ENCODE measurements at places on chromosomes 7 and 10.
A peak's percentile ranks its signal among the peaks of the same experiment; 100 is the strongest.

GRCh38 chr7:100545360-100546128 is 6.5 kb downstream of the AGFG2 start:
- H3K36me3 ChIP-seq, result peaks cover 20% of the 10 kb centered on the region
- peak overlapping the region; percentile 98 for H3K27ac ChIP-seq
- H3K4me1 ChIP-seq, result peaks cover 53% of the 10 kb centered on the region
- no peak for DNase-seq

GRCh38 chr7:116780521-116780920 is 81.9 kb upstream of the CAPZA2 start:
- H3K36me3 ChIP-seq, result no peaks in the 10 kb centered on the region
- no peak overlapping the region for H3K4me3 ChIP-seq
- H3K27ac ChIP-seq, result peak overlapping the region; percentile 24
- DNase-seq, result no peak

DNA sequence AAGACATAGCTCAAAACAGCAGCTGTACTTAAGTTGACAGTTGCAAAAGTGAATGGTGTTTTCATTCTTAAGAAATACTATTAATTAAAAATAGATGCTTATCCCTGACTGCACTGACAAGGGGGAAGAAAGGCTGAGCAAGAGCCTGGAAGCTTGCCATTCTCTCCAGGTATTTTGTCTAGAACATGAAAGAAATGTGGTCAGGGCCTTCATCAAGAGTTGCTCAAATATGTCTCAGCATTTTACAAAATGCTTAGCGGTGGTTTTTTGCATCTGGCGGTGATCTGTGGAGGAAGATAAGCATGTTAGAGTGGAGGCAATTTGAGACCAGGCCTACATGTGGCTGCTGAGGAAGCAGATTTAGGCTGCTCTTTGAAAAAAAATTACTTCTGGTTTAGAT is 46.4 kb upstream of the CC2D2B start:
- H3K36me3 ChIP-seq, result no peaks in the 10 kb centered on the region
- no peaks in the 10 kb centered on the region for H3K27me3 ChIP-seq
- DNase-seq, result no peak
- no peak overlapping the region for H3K27ac ChIP-seq
- no peaks in the 10 kb centered on the region for H3K4me1 ChIP-seq

GRCh38 chr10:133474665-133475424 is 21.1 kb downstream of the SCART1 start:
- DNase-seq, result no peak
- no peak overlapping the region for H3K4me3 ChIP-seq
- no peaks in the 10 kb centered on the region for H3K4me1 ChIP-seq
- no peaks in the 10 kb centered on the region for H3K27me3 ChIP-seq

DNA sequence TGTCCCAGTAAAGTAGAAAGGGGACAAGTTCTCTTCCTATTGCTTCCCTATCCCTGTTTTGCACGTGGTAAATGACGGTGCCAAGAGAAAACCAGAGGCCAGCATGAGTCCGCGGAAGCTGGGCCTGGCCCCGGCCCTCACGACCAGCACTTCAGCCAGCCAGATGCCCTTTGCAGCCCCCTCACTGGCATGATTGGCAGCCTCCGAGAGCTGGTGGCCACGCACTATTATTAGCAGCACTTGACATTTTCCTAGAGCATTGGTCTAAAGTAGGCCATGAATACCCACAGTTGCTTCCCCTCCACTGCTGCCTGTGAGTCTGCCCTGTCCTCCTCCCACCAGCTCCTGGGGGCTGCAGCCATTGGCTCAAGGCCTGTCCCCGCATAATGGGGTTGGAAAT is 369.1 kb downstream of the PLXNA4 start:
- H3K27me3 ChIP-seq, result no peaks in the 10 kb centered on the region
- no peaks in the 10 kb centered on the region for H3K4me1 ChIP-seq
- no peaks in the 10 kb centered on the region for H3K36me3 ChIP-seq
- H3K4me3 ChIP-seq, result no peak overlapping the region

DNA sequence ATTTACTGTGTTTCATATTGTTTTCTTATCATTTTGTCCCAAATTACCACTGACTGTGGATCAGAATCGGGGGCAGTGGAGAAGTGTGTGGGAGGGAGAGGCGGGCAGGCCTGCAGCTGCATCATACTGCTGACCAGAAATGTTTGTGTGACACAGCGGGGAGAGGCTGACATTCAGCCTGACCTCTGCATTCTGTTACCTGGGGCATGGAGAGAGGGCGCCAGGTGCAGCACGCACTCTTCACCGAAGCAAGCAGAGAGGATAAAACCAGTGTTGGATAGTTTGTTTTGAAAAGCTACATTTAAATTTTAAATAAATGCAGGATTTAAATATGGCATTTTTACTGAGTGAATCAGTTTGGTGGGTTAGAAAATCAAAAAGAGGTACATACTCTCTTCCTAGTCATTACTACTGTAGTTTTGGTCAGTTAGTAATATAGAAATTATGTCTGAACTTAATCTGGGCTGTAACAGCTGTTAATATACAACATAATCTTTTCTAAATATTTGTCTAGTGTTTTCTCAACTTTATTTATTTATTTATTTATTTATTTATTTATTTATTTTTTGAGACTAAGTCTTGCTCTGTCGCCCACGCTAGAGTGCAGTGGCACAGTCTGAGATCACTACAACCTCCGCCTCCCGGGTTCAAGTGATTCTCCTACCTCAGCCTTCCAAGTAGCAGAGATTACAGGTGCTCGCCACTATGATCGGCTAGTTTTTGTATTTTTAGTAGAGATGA is 8.8 kb upstream of the STMP1 start:
- no peaks in the 10 kb centered on the region for H3K36me3 ChIP-seq
- no peaks in the 10 kb centered on the region for H3K27me3 ChIP-seq
- no peak overlapping the region for H3K4me3 ChIP-seq
- no peak for DNase-seq
- H3K27ac ChIP-seq, result no peak overlapping the region
- no peaks in the 10 kb centered on the region for H3K4me1 ChIP-seq

DNA sequence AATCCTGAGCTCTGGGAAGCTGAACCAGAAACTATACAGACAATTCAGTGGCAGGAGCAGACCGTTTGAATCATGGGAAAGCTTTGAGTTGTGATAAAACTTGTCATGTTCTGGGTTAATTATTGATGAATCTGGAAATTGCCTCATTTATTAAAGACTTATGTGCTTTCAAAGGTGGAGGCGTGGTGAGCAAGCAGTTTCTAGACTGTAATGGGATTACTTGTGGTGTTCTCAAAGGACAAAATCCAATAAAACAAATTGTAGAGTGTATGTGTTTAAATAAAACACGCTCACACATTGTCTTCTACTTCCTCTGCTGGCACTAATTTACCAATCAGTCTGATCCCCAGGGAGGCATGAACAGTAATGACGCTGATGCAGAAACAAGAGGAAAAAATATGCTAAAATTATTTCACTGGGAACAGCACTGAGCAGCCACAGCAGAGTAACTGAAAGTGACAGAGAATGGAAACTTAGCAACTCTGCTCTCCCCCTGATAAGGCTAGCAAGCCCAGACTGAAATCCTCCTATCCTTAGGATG is 25.1 kb downstream of the PARD3 start:
- H3K4me3 ChIP-seq, result no peak overlapping the region
- DNase-seq, result no peak
- H3K27ac ChIP-seq, result peak overlapping the region; percentile 42

DNA sequence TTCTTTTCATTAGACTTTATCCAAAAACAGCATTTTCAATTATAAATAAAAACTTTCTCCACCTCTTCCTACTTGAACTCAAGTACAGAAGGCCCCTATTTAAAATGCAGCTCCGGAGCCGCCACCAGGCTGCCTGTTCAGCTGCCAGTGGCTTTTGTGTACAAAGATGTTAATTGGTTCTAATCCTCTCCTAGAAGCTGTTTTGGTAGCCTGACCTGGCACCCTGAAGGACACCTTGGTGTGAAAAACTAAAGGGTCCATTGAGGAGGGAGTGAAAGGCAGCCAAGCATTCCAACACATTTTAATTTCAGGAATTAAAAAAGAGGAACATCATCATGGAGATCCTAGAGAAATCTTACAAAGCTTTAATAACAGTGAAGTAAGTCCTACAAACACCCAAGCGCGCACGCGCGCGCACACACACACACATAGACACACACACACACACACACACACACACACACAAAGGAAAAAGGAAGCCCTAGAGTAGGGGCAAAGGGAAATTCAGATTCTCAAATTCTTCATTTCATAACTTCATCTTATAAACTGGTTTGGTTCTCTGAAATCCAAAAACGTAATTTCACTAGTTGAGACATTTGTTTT is 41.4 kb downstream of the VAX1 start:
- no peaks in the 10 kb centered on the region for H3K36me3 ChIP-seq
- H3K27ac ChIP-seq, result no peak overlapping the region
- H3K4me1 ChIP-seq, result no peaks in the 10 kb centered on the region
- H3K4me3 ChIP-seq, result no peak overlapping the region

DNA sequence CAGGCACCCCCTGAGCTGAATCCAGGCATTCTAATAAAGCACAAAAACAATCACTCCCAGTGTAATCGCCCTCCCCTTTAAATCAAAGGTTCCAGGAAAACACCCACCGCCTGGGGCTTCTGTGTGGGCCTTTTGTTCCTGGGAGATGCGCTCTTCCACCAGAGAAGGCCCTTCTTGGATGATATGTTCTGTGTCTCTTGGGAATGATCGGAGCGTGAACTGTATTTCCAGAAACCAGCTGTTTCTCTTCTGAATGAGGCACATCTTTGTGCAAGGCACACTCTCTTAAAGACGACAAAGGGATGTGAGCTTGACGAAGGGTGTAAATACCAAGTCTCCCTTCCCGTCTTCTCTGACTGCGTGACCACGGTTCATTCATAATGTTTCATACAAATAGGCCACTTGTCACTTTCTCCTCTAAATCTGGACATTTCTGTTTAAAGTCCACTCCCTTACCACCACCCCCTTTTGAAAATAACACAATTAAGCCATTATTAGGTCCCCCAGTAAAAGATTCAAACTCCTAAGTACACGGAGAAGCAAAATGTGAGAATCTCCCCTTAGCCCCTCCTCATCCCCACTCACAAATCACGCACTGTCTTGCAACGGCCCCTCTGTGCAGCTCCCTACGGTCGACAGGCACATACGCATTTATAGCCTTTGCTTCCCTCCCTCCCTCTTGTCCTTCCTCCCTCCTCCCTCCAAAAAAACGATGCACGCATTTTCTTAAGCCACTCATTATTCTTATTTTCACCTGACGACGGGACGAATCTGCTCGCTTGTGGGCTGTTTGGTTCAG is 45.6 kb upstream of the ENO4 start:
- no peak overlapping the region for H3K27ac ChIP-seq
- no peaks in the 10 kb centered on the region for H3K27me3 ChIP-seq
- no peak for DNase-seq
- H3K4me3 ChIP-seq, result no peak overlapping the region

- no peaks in the 10 kb centered on the region for H3K36me3 ChIP-seq
- no peak for DNase-seq
- no peaks in the 10 kb centered on the region for H3K4me1 ChIP-seq
- no peak overlapping the region for H3K4me3 ChIP-seq
- H3K27me3 ChIP-seq, result no peaks in the 10 kb centered on the region
These were observed 7.9 kb upstream of the GSDME start for GRCh38 chr7:24764972-24765744.

GRCh38 chr7:51064688-51065087 is 251.9 kb downstream of the COBL start:
- H3K4me1 ChIP-seq, result peaks cover 21% of the 10 kb centered on the region
- no peak overlapping the region for H3K4me3 ChIP-seq
- H3K36me3 ChIP-seq, result no peaks in the 10 kb centered on the region
- H3K27ac ChIP-seq, result no peak overlapping the region

GRCh38 chr7:108145401-108145800 is 15.2 kb upstream of the LAMB4 start:
- no peak for DNase-seq
- no peaks in the 10 kb centered on the region for H3K36me3 ChIP-seq
- no peak overlapping the region for H3K27ac ChIP-seq
- no peaks in the 10 kb centered on the region for H3K27me3 ChIP-seq
- H3K4me3 ChIP-seq, result no peak overlapping the region

- peaks cover 32% of the 10 kb centered on the region for H3K36me3 ChIP-seq
- no peaks in the 10 kb centered on the region for H3K27me3 ChIP-seq
- DNase-seq, result no peak
- no peak overlapping the region for H3K4me3 ChIP-seq
- no peak overlapping the region for H3K27ac ChIP-seq
These were observed 170.9 kb downstream of the ZMYND11 start for GRCh38 chr10:306007-306674.

DNA sequence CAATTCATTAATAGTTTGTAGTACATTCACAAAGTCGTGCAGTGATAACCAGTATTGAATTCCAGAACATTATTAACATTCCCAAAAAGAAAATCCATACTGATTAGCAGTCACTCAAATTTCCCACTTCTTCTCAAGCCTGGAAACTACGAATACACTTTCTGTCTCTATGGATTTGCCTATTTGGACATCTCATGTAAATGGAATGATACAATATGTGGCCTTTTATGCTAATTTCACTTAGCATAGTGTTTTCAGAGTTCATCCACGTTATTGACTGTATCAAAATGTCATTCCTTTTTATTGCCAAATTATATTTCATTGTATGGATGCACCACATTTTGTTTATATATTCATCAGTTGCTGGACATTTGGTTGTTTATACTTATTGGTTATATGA is 78.8 kb downstream of the STK31 start:
- H3K27ac ChIP-seq, result no peak overlapping the region
- DNase-seq, result no peak

GRCh38 chr7:44102846-44103565 is 1.1 kb upstream of the AEBP1 start:
- H3K27me3 ChIP-seq, result no peaks in the 10 kb centered on the region
- DNase-seq, result no peak
- H3K4me3 ChIP-seq, result no peak overlapping the region
- peak overlapping the region; percentile 85 for H3K27ac ChIP-seq
- peaks cover 14% of the 10 kb centered on the region for H3K36me3 ChIP-seq

- H3K4me3 ChIP-seq, result no peak overlapping the region
- H3K36me3 ChIP-seq, result no peaks in the 10 kb centered on the region
- H3K4me1 ChIP-seq, result no peaks in the 10 kb centered on the region
- no peaks in the 10 kb centered on the region for H3K27me3 ChIP-seq
- no peak overlapping the region for H3K27ac ChIP-seq
- no peak for DNase-seq
These were observed 291.2 kb upstream of the FZD1 start for GRCh38 chr7:90972906-90973550.

- no peak overlapping the region for H3K4me3 ChIP-seq
- H3K27me3 ChIP-seq, result no peaks in the 10 kb centered on the region
- H3K36me3 ChIP-seq, result no peaks in the 10 kb centered on the region
- DNase-seq, result no peak
These were observed 296.3 kb upstream of the ZMIZ1 start for GRCh38 chr10:78772486-78772885.
